Mesendoderm (in vitro differentiated cells): ENCODE measurements at places on chromosomes 12 and 14.

DNA sequence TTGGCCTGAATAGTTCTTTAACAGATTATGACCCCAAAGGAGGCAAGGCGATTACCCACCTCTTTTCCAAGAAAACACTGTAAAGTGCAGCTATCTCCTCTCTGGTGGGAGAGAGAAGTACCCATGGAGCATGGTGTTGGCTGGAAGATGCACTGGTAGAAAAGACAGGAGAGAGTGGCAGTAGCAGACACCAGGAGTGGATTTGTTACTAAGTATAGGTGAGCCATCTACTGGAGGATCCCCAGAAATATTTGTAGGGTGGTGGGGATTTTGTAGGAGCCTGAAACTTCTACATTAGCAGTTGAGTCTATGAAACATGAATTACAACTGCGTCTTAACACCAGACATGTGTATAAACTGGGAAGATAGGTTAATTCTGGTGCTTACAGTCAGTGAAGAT, 148.0 kb downstream of the SLC38A4 start:
- peak; percentile 69 for DNase-seq
- no peak overlapping the region for H3K4me3 ChIP-seq
- H3K27ac ChIP-seq: no peak overlapping the region

DNA sequence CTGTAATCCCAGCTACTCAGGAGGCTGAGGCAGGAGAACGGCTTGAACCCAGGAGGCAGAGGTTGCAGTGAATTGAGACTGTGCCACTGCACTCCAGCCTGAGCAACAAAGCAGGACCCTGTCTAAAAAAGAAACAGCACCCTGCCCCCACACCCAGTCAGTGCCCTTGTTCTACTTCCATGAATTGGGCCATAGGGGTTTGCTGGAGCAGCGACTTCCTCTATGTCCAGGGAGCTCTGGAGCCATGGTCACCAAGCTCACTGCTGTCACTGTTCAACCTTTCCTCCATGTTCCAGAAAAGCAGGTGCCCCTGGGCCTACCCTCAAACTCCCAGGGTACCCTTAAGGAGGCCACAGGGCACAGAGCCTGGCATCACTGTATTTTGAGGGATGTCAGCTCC, 116.8 kb downstream of the RIN3 start:
- no peak overlapping the region for H3K27ac ChIP-seq
- H3K36me3 ChIP-seq: no peaks in the 10 kb centered on the region
- H3K4me1 ChIP-seq: no peaks in the 10 kb centered on the region
- DNase-seq: no peak
- H3K27me3 ChIP-seq: no peaks in the 10 kb centered on the region

GRCh38 chr12:65720136-65721130, 103.8 kb upstream of the HMGA2 start:
- DNase-seq: no peak
- no peaks in the 10 kb centered on the region for H3K27me3 ChIP-seq
- H3K4me1 ChIP-seq: peaks cover 4% of the 10 kb centered on the region
- no peak overlapping the region for H3K27ac ChIP-seq

GRCh38 chr14:63273717-63274655, 44.7 kb downstream of the GPHB5 start:
- no peaks in the 10 kb centered on the region for H3K27me3 ChIP-seq
- no peak overlapping the region for H3K27ac ChIP-seq
- H3K36me3 ChIP-seq: no peaks in the 10 kb centered on the region

GRCh38 chr14:23076785-23077408, 18.0 kb downstream of the ACIN1 start:
- peaks cover 17% of the 10 kb centered on the region for H3K4me1 ChIP-seq
- DNase-seq: peak; percentile 53
- H3K27ac ChIP-seq: peak overlapping the region; percentile 77
- no peaks in the 10 kb centered on the region for H3K27me3 ChIP-seq
- no peak overlapping the region for H3K4me3 ChIP-seq

DNA sequence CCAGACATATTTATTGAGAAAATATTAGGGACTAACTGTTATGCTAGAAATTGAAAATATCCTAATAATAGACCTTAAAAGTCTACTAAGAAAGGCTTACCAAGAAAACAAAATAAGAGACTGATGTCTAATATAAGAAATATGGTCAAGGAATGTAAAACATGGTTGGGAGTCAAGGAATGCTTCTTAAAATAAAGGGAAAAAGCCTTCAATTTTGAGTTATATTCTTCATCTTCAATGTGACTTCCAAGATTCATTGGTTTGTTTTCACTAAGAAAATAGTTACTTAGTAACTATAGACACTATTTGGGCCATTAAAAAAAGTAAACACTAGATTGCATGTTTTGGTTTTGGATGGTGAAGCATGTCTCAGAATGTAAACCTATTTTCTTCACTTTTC, 88.1 kb upstream of the ETV6 start:
- no peaks in the 10 kb centered on the region for H3K4me1 ChIP-seq
- H3K36me3 ChIP-seq: no peaks in the 10 kb centered on the region
- no peak for DNase-seq
- H3K27ac ChIP-seq: no peak overlapping the region
